CD4-positive, alpha-beta T cell treated with Interleukin-4 for 1 hour (primary cell): ENCODE measurements at places on chromosomes 6 and 20.

DNA sequence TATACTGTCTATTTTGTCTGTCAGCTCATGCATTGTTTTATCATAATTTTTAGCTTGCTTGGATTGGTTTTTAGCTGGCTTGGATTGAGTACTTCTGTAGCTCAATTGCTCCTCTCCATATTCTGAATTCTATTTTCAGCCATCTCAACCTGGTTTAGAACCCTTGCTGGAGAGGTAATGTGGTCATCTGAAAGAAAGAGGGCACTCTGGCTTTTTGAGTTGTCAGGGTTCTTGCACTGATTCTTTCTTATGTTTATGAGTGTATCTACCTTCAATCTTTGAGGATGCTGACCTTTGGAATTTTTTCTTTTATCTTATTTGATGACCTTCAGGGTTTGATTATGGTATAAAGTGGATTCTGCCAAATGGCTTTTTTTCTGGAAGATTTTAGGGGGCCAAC, 632.7 kb upstream of the ID4 start:
- DNase-seq = no peak

DNA sequence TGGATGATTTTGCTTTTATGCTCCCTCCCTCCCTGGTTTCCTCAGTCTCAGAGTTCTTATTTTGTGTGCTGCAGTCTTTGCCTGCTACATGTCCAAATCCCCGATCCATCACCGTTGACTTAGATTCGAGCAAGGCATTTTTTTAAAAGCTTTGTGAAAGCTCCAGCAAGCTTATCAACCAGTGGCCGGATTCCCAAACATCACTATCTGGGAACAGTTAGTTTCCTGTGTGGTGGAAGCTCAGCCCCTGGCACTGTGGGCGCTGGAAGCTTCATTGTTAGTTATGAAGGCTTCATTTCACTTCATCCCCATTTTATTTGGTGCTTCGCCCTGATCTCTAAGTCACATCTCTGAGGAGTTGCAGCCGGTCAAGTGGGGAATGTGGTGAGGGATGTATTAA, 44.7 kb downstream of the DEK start:
- DNase-seq = no peak

GRCh38 chr20:6074145-6074561, 20.3 kb upstream of the LRRN4 start:
- DNase-seq = peak; percentile 22

GRCh38 chr6:152671171-152671570, 26.5 kb upstream of the MYCT1 start:
- no peak for DNase-seq

- DNase-seq = no peak
Observed at GRCh38 chr6:80179695-80180094, 73.2 kb downstream of the BCKDHB start.

DNA sequence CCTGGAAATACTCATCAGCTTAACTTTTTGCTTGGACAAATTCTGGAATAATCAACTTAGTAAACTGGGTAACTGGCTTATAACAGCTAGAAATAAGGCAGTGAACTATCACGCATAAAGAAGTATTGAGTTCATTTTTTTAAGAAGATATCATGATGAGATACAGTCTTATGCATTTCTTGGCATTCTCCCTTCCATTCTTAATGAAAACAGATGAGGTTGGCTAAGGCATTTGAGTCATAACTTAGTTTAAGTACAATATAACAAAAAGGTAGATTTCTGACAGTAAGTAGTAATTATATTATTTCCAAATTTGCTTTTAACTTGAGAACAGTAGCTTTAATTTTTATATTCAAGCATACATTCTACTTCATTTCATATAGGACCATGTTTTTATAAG, 56.1 kb downstream of the SAMD5 start:
- no peak for DNase-seq

DNA sequence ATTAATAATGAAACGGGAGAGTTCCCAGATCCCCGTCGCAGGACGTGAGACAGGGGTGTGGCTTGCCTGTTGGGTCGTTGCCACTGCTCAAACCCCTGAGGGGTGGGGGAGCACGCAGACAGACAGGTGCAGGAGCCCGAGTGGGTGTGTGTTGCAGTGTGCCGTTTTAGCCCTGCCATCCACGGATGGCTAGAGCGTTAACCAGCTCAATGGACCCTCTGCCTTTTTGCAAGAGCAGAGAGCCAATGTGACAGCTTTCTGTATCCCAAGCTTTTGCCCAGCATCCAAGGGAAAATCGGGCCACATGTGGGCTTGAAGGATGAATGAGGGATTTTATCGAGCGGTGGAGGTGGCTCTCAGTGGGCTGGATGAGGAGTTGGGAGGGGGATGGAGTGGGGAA, 237.9 kb downstream of the TSHZ2 start:
- no peak for DNase-seq

DNA sequence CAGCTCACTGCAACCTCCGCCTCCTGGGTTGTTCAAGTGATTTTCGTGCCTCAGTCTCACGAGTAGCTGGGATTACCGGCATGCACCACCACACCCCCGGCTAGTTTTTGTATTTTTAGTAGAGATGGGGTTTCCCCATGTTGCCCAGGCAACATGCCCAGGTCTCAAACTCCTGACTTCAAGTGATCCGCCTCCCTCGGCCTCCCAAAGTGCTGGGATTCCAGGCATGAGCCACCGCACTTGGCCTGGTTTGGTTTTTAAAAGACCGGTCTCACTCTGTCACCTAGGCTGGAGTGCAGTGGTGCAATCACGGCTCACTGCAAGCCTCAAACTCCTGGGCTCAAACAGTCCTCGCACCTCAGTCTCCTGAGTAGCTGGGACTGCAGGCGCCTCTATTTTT, 40.1 kb downstream of the VSTM2L start:
- no peak for DNase-seq
